ENCODE measurements at places on chromosomes 3 and 15.

GRCh38 chr15:90990446-90990845 is 3.9 kb downstream of the PRC1 start:
- no peak for DNase-seq

GRCh38 chr3:149023951-149024350 is 32.6 kb downstream of the GYG1 start:
- no peak for DNase-seq

GRCh38 chr3:42612928-42613327 is 12.4 kb downstream of the NKTR start:
- DNase-seq = no peak

GRCh38 chr15:96574782-96575181 is 244.3 kb downstream of the NR2F2 start:
- no peak for DNase-seq

GRCh38 chr3:143222505-143222904 is 102.9 kb downstream of the CHST2 start:
- DNase-seq = no peak

GRCh38 chr3:116154389-116154788 is 290.9 kb downstream of the LSAMP start:
- no peak for DNase-seq

GRCh38 chr3:151372063-151372820 is 12.3 kb downstream of the P2RY12 start:
- no peak for DNase-seq

DNA sequence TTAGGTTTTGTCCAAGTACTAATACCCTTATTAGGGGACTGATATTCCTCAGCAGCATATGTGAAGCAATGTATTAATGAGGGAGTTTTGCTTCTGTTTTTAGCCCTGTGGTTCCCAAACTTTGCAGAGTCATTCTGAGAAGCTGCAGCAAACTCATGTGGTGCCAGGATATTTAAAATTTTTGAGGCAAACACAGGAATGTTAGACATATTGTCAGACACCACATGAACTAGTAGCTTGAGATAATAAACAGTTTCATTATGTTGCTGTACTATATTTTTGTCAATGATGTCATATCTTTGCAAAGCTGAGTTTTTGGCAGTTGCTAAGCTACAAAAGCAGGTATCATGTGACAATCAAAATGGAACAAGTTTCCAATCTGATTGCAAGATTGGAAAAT is 36.6 kb downstream of the ATP6V1A start:
- no peak for DNase-seq

DNA sequence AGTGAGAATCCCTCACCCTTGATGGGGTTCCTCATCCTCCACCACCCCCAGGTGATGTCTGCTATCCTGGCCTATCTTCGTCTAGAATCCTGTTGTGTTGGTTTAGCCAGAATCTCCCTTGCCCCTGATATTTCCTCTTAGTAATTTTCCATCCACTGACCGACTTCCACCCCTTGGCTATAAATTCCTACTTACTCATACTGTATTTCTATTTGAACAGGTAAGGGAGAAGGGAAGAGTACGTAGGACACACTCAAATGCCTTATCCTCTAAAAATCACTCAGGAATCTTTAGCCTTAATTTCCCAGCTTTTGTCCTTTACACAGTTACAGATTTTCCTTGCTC is 678 bp upstream of the TFG start:
- no peak for DNase-seq

- peak; percentile 52 for DNase-seq
Observed at GRCh38 chr3:188954590-188955208, 217.1 kb upstream of the TPRG1 start.

Measured in SK-N-SH (cell line).